ENCODE measurements at places on chromosomes 7 and 10.
A peak's percentile ranks its signal among the peaks of the same experiment; 100 is the strongest.

GRCh38 chr7:40474790-40475680 is 340.2 kb downstream of the SUGCT start:
- no peak for DNase-seq

DNA sequence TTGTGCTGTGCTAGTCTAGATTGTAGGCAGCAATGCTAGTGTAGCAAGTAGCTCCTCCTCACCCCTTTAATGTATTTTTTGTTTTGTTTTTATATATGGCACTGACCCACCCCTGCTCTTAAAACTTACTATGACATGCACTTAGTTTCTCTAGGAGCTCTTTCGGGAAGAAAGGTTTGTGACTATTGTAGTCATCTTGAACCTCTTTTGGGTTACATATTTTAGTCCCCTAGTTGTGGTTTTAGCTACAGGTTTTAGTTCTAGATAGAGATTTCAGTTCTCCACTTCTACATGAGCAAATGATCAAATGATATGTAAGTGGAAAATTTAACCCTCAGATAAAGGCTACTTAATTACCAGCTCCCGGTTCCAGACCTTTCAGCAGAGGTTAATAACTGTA is 14.9 kb downstream of the MINPP1 start:
- no peak for DNase-seq

GRCh38 chr10:93431361-93431760 is 50.8 kb downstream of the MYOF start:
- no peak for DNase-seq

- DNase-seq = no peak
These were observed 133.6 kb downstream of the CUBN start for GRCh38 chr10:16995867-16996529.

- no peak for DNase-seq
These were observed 52.5 kb downstream of the WNT2 start for GRCh38 chr7:117270371-117270770.

GRCh38 chr7:131106681-131107336 is 220.9 kb upstream of the MKLN1 start:
- peak; percentile 38 for DNase-seq

DNA sequence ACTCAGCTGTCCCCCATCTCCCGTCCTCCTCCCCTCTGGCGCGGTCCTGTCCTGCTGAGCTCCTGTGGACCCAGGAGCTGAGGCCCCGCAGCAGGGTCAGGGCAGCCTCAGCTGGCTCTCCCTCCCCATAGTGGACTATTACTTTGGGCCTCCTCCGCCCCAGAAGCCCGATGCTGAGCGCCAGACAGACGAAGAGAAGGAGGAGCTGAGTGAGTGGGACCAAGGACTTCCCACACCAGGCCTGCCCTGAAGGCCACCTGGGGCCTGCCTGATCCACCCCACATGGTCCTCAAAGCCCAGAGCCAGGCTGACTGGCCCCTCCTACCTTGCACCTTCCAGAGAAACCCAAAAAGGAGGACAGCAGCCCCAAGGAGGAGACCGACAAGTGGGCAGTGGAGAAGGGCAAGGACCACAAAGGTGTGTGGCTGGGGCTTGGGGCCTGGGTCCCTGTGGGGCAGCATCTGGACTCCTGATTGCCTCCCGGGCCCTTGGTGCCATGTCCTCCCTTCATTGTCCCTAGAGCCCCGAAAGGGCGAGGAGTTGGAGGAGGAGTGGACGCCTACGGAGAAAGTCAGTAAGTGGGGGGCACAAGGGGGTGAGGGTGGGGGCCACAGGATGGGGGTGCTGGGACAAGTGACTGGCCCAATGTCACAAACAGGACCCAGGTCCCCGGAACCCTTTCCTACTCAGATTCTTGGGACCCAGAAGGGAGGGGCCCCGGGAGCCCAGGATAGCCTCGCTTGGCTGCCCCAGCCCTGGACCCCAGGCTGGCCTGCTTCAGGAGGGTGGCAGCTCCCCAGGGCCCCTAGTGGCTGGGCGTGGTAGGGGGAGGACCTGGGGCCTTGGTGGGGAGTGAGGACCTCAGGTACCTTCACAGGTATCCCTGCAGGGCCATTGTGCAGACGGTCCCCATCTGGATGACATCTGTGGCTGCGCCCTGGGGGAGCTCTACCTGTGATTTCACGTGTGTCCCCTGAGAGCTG is 4.9 kb downstream of the AEBP1 start:
- no peak for DNase-seq

Data from activated T-helper 1 cell treated with anti-CD3 and anti-CD28 coated beads, Interleukin-2, amount 50 U/mL, for 16 hours (primary cell).